ENCODE measurements at places on chromosomes 16 and 17.
A peak's percentile ranks its signal among the peaks of the same experiment; 100 is the strongest.

DNA sequence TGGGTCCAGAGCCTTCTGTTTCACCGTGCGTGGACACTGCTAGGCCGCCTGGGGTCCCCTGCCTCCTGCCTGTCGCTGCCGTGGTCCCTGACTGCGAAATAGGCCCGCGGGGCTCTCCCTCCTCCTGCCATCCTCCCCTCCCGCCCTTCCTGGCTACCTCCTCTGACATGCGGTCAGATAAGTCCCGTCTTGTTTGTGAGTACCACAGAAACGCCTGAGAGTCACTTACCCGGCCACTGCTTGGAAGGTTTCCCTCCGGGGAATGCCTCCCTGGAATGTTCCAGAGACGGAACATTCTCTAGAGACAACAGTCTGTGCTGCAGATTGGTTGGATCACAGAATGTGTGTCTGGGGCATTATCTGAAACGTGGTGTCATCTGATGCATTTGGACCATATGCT, 22.7 kb downstream of the CIBAR2 start:
- DNase-seq: no peak

- no peak for DNase-seq
These were observed 23.6 kb downstream of the CIBAR2 start for GRCh38 chr16:85088570-85089199.

DNA sequence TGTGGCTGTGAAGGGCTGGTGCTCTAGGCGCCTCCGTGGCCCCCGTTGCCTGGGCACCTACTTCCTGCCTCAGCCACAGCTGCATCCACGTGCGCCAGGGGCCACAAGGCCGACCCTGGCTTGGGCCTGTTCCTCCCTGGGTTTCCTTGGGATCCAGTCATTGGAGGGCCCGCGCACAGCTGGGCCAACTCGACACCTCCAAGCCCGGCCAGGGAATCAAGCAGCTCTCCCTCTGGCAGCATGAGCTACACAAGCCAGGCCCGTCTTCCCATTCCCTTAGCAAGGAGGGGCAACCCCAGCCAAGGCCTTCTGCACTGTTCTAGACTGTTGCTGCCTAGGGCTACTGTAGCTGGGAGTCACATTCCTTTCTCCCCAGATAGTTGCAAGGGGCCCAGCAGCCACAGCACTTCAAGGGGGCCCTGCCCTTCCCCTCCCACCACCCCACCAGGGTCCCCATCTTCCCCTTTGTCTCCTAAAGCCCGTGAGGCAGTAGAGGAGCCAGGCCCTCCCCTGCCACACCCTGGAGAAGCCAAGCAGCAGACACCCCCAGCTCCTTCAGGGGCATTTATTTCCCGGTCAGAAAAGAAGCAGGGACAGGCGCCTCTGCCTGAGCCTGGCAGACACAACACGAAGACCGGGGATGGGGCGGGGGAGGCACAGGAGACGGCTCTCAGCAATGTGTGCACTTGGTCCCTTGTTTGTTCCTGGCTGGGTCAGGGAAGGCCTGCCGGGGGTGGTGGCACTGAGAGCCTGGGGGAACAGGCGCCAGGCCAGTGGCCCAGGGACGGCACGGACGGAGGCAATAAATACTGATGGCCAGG, 3.8 kb downstream of the ARHGDIA start:
- DNase-seq: no peak

DNA sequence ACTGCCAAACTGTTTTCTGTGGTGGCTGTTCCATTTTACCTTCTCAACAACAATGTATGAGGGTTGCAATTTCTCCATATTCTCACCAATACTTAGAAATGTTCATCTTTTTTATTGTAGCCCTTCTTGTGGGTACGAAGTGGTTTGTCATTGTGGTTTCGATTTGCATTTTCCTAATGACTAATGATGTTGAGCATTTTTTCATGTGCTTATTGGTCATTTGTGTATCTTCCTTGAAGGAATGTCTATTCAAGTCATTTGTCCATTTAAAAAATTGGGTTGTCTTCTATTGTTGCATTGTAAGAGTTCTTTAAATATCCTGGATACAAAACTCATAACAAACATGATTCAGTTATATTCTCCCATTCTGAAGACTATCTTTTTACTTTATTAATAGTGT, 47.5 kb upstream of the CCL2 start:
- DNase-seq: no peak

GRCh38 chr17:45965812-45966211, 33.2 kb upstream of the STH start:
- no peak for DNase-seq

GRCh38 chr16:68452176-68452575, 3.9 kb upstream of the SMPD3 start:
- DNase-seq: no peak

- no peak for DNase-seq
These were observed 11.0 kb upstream of the LCMT1 start for GRCh38 chr16:25100511-25100910.

- no peak for DNase-seq
These were observed 69.4 kb upstream of the TNRC6C start for GRCh38 chr17:77889135-77889505.

GRCh38 chr17:7281074-7281952, at the start of gene SLC2A4:
Gene SLC2A4, plus strand, starts transcription at chr17:7281718. Its CDS starts 217 bp downstream, at chr17:7281935.
- DNase-seq: peak; percentile 68

GRCh38 chr17:18055597-18055996, 16.4 kb downstream of the GID4 start:
- no peak for DNase-seq

DNA sequence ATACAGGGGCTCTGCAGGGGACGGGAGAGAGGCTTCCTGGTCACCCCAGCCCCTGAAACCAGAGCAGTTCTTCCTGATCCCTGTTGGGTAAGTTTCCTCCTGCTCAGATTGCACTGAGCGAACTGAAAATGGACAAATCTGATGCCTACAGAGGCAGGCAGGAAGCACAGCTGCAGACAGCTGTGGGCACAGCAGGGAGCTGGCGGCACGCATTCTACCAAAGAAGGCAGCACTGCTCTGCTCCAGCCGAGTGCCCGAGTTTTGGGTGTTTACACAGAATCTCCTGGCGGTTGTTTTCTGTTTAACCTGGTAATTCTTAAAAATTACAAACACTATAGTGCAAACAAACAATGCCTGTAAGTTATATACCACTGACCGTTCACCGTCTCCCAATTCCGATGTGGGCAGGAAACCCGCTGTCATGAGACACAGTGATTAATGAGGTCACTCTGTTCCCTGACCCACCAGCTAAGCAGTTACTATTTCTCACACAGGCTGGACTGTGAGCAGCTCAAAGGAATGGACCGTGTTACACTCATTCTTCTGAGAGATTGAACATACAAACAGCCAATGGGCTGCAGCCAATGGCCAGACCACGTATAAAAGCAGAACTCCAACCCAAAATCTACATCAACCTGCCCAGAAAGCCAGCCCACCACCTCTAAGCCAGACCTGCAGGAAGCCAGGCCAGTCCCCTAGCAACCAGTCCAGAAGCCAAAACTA, 25.5 kb downstream of the NSMCE1 start:
- DNase-seq: no peak

GRCh38 chr16:31080035-31080629, 5.9 kb downstream of the ZNF646 start:
- DNase-seq: no peak

- DNase-seq: no peak
These were observed 44.5 kb downstream of the LITAF start for GRCh38 chr16:11542069-11542744.

DNA sequence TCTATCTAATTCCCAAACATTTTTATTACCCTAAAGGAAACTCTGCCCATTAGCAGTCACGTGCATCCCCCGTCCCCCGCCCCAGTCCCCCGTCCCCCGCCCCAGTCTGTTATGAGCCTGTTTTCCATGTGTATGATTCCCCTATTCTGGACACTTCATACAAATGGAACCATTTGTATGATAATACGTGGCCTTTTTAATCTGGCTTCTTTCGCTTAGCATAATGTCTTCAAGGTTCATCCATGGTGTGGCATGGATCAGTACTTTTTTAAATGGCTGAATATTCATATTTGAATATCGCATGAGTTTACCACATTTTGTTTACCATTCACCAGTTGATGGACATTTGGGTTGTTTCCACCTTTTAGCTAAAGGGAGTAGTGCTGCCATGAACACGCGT, 49.5 kb downstream of the DNAH2 start:
- DNase-seq: no peak

DNA sequence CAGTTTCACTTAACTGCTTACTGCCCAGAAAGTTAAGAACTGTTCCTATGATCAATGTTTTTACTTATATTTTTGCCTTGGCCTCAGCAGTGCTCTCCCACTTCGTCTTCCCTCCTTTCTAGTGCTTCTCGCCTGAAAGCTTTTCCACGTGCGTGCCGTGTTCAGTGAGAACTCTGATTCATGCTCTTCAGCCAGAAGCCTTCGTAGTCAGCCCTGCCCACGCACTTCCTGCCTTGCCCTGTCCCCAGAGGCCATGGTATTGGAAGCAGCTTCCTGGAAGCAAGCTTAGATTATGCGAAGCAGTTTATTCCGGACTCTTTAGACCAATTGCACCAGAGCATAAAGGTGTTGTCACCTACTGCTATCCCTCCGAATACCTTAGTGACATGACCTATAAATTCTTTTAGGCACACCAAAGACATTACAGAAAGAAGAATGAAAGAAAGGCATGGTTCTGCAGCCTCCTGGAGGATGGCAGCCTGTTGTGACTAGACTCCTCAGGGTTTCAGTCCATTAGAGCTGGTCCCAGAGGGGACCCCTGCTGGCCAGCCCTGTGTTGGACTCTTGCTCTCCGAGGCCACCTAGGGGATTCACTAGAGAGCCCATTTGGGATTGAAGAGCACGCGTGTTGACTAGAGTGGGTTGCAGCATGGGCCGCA, 105.2 kb downstream of the RPTOR start:
- DNase-seq: peak; percentile 45

- no peak for DNase-seq
These were observed 47.3 kb downstream of the RTN4RL1 start for GRCh38 chr17:1977583-1978395.

- no peak for DNase-seq
These were observed 63.6 kb downstream of the SMG6 start for GRCh38 chr17:2239882-2240430.

- DNase-seq: peak; percentile 61
These were observed 11.4 kb upstream of the MRPS23 start for GRCh38 chr17:57861000-57861789.

DNA sequence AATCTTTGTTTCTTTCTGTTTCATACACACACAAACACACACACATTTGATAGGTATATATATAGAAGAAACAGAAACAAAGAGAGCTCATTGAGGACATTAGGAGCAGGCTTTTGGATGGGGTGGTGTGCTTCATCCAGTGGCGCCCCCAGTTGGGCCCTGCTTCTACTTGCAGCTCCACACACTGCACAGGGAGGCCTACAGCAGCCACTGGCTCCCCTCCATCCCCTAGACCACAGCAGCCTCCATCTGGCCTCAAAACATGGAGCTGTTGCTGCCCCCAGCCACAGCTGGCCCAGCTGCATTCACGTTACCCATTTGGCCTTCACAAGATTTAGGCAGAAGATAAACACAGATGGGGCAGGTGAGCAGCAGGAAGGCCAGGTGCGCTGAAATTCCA, 33.1 kb upstream of the NF1 start:
- DNase-seq: no peak

GRCh38 chr17:58917228-58917627, 161.6 kb downstream of the PPM1E start:
- no peak for DNase-seq

DNA sequence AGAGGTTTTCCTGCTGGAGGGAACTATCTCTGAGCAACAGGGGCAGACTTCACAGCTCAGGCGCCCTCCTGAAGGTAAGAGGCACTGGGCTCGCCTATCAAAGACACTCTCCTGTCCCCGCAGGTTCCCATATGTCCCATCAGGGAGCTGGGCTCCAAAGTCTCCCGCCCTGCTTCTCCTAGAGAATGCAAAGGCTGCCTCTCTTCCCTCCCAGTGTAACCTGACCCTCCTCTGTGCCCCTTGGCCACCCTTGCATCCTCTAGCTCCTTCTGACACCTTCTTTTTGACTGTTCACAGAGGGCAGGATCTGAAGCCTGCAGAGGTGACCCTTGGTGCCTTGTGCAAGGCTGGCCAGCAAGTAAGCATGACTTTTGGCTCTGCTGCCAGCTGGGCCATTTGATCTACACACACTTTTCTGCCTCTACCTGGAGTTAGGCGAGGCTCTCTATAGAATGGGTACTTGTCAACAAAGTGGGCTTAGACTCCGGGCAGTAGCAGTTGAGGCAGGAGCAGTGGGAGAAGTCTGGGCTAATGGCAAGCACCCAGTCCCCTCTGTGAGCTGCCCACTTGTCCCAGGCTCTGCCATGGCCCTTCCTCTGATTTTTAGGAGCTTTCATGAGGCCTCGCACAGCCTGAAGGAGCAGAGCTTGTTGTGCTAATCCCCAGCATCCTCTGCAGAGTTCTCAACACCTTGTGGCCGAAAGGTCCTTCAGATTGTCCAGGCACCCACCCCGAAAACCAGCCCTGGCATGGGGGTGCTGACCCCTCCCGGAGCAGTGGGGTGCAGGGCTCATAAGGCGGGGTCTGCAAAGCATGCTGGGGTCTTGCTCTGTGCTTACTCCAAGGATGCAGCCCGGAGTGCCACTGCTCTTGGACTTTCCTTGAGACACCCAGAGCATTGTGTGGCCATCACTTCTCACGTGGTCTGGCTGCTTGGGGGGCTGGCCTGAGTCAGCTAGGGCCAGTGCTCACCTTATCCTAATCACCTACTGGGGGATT, 122.9 kb downstream of the METRNL start:
- DNase-seq: no peak

- no peak for DNase-seq
These were observed 8.4 kb downstream of the VPS9D1 start for GRCh38 chr16:89712274-89712781.

- DNase-seq: no peak
These were observed 4.2 kb downstream of the CMTM4 start for GRCh38 chr16:66692341-66692740.

- DNase-seq: no peak
These were observed 61.5 kb downstream of the RBFOX3 start for GRCh38 chr17:79549141-79549915.

GRCh38 chr17:33055746-33056145, 64.1 kb downstream of the SPACA3 start:
- no peak for DNase-seq

GRCh38 chr17:9470171-9470570, 105.4 kb downstream of the STX8 start:
- no peak for DNase-seq

DNA sequence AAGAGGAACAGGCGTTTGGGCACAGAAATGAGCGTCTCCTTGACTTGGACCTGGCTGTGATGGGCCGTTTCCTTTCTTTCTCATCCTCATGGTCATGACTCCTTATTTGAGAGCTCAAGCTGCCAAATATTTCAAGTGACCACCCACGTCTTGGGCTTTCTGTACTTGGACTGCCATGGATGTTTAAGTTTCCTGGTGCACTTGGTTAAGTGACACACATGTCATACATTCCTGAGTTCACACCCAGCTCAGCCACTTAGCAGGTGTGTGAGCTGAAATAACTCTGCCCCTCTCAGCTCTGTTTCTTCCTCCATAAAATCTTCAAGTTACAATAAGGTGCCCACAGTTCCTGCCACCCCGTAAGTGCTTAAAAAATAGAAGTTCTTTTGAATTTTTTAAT, 114.5 kb downstream of the CLEC16A start:
- DNase-seq: no peak

GRCh38 chr17:66420961-66421371, 118.6 kb downstream of the PRKCA start:
- no peak for DNase-seq
